ENCODE measurements at places on chromosomes 2 and 18. TPM values are rescaled to one million over a fixed set of nuclear protein-coding genes. Genes with fewer than 3 reads are reported as not detected.

Gene HOXD9
- total RNA-seq, result 13.3 TPM

Gene HNRNPA3
- 71.8 TPM for total RNA-seq

Gene MLPH
- 84.8 TPM for total RNA-seq

Gene ZAP70
- total RNA-seq, result 2.6 TPM

Gene RBM43
- total RNA-seq, result 5.2 TPM

Gene CD8B2
- not detected for total RNA-seq

Gene SCN2A
- not detected for total RNA-seq

Gene ZNF236
- total RNA-seq, result 18.6 TPM

Gene TNFAIP6
- total RNA-seq, result not detected

Gene MAP3K19
- total RNA-seq, result not detected

Gene OR6B2
- total RNA-seq, result not detected

Gene FBXO41
- 8.2 TPM for total RNA-seq

Gene PARD6G
- 1.9 TPM for total RNA-seq

Gene CCDC178
- total RNA-seq, result not detected

Gene RGPD3
- total RNA-seq, result 0.75 TPM

Gene EDAR
- total RNA-seq, result 0.64 TPM

Gene MC2R
- total RNA-seq, result not detected

Gene PRSS56
- not detected for total RNA-seq
